ENCODE measurements at places on chromosomes 3 and 15.

DNA sequence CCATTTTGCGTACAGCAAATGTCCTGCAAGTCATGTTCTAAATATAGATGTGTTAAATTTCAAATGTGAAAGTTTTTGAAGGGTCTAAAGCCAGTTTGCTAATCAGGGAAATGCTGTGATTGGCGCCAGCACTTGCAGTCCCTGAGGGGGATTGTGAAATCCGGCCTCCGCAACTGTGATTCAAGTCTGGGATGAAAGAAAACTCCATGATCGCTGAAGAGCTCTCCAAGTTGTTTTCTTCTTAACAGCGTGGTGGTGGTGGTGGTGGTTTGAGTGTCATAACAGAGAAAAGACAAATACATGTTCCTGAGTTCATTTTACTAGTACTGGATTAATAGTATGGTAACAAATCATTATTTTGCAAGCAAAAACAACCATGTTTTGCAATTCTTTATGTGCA is 51.8 kb downstream of the MITF start:
- DNase-seq, result peak; percentile 34

DNA sequence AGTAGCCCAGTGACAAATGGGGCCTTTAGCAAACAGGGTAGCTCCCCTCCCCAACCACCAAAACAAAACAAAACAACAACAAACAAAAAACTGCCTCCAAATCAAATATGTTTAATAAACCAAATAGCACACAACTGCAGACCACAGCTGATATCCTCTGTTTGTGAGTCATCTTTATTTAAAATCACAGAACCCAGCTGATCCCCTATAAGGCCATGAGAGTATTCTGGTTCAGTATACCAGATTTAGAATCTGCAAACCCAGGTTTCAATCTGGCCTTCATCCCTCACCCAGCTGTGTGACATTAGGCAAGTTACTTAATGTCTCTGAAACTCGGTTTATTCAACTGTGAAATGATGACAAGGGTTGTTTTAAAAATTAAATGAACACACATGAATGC is 124.5 kb downstream of the SUCLG2 start:
- no peak for DNase-seq

- no peak for DNase-seq
Observed at GRCh38 chr15:60399931-60400330, 2.1 kb upstream of the ANXA2 start.

DNA sequence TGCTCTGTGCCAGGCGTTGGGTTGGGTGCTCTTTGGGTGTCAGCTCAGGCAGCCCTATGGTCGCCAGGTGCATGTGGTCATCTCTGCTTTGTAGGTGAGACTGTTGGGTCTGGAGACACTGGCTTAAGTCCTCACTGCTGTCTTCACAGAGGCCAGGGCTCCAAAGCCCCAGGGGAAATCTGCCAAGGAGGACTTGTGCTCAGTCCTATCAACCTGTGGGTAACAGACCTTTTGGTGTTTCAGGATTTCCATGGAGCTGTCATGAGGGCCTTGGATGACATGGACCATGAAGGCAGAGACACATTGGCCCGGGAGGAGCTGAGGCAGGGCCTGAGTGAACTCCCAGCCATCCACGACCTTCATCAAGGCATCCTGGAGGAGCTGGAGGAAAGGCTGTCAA is 50.1 kb upstream of the NR2C2 start:
- DNase-seq, result no peak

- DNase-seq, result peak; percentile 76
Observed at GRCh38 chr3:189773056-189773455, 141.9 kb downstream of the TP63 start.

DNA sequence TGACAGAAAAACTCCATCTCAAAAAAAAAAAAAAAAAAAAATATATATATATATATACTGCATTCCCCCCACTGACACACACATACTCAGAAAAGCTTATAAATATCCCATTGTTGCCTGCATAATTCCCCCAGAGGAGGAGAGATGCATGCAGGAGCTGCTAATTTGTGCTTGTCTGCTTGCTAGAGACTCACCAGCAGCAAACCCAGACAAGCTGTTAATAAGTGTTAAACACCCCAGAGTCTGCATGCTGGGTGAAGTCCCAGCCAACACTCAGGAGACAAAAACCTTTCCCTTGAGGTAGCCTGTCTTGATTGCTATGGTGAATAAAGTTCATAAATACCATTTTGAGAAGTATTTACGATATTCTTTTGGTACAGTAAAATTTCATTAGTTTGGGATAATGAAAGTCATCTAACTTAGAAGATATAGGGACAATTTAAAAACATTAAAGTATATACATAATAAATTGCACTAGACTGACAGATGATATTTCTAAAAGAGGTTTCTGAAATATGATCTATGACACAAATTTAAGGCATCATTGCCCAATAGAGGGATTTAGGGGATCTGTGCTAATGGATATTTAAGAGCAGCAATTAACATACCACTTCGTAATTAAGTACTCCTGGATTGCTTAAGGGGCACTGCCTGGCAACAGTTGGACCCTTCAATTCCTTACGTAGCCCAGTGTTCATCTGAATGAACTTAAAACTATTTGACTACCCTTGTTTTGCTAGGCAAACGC is 400.0 kb upstream of the C2CD4B start:
- no peak for DNase-seq

- no peak for DNase-seq
Observed at GRCh38 chr3:23798876-23799275, 6.9 kb upstream of the UBE2E1 start.

GRCh38 chr15:68993276-68993675 is 21.2 kb upstream of the NOX5 start:
- DNase-seq, result no peak

- DNase-seq, result no peak
Observed at GRCh38 chr3:177351206-177351605, 153.9 kb upstream of the TBL1XR1 start.

GRCh38 chr15:48005077-48005476 is 115.7 kb upstream of the SLC24A5 start:
- no peak for DNase-seq

GRCh38 chr3:71865727-71866126 is 80.8 kb upstream of the PROK2 start:
- DNase-seq, result no peak

- DNase-seq, result no peak
Observed at GRCh38 chr3:12132881-12133280, 25.8 kb downstream of the TIMP4 start.

DNA sequence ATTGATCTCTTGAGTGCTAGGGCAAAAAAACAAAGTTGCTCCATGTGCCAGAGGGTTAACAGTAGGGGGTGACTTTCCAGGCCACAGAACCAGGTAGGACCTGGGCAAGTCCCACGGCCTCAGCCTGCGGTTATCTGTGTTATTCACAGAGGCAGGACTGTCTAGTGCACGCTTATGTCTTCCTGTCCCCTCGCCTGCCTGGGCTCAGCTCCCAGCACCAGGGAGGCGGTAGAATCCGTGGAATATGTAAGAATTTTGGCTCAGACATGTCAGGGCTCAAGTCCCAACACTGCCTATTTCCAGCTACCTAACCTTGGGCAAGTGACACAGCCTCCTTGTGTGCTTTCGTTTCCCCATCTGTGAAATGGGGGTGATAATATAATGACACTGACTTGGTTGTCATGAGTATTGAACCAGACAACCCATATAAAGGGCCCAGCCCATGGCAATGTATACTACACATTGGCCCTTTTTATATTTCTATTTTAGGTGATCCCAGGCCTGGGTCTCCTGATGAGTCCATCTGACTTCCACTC is 44.3 kb upstream of the FLNB start:
- DNase-seq, result no peak

DNA sequence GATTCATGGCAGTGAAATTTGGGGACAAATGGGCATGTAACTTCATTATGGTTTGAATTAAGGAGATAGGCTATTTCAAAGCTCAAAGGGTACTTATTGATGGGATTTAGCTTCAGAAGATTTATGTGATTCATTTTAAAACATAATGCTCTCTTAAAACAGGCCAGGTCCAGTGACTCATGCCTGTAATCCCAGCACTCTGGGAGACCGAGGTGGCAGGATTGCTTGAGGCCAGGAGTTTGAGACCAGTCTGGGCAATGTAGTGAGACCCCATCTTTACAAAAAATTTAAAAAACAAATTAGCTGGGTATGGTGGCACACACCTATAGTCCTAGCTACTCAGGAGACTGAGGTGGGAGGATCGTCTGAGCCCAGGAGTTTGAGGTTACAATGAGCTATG is 11.5 kb downstream of the THAP10 start:
- no peak for DNase-seq

DNA sequence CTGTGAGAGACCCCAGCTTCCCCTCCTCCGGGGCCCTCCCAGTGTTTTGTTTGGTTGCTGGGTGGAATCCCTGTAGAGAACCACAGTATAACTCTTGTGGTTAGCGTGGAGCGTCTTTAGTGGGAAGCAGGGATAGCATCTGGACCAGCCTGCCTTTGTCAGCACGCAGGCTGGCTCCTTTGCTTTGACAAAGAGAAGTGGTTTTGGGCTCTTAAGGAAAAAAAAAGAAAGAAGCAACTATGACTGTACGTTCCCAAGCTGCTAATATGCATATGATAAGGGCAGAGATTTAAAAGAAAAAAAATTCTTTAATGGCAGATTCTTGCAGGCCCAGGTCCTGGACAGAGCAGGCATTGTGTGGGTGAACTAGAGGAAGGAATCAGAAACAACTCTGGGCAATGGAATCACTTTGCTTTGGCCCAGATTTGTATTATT is 340.8 kb upstream of the CTDSPL start:
- DNase-seq, result no peak

DNA sequence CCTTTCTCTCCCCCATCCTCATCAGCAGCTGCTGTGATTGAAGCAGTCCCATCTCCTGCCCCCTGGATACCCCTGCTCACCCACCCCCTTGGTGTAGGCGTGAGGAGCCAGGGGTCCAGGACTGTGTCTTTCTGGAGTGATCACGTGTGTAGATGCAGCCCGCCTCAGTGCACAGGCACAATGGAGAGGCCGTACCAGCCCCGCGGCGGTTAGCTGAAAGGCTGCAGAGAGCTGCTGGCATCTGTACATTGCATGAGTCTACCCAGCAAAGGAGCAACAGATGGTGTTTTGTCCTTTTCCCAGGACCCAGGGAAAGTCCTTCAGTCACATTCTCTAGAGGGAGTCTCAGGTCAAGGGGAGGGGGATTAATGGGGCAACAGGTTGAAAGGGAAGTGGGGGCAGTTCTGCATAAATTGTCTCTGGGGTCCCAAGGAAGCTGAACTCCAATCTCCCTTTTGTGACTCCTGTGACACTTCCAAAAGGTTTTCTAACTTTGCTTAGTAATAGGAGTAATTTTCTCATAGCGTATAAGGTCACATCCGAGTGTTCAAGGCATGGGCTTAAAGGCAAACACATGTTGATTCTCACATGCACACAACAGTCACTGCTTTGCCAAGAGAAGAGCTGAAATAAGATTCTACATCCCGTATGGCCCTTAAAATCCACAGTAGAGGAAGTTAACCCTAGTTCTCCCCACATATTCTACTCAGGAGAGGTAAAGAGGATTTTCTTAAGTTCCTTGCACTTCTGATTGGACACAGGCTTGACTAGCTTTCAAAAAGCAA is 7.1 kb downstream of the CSPG5 start:
- no peak for DNase-seq

- DNase-seq, result no peak
Observed at GRCh38 chr3:13209634-13209997, 136.4 kb upstream of the IQSEC1 start.

DNA sequence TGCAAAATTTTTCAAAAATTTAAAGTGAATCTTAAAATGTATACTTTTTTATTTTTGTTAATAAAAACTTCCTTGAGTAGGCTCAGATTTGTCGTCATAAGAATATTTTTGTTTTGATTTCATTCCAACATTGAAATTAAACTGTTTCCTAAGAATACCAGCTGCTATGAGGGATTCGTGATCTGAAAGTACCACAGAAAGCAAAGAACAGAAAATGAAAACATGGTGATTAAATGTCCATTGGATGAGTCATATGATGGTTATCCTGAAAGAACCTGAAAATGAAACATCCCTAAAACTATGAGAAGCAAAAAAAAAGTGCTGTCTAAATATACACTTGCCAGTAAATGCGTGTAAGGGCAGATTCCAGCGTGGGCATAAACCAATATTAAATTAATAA is 143.8 kb downstream of the GMNC start:
- peak; percentile 57 for DNase-seq

GRCh38 chr3:59540241-59540640 is 490.4 kb upstream of the CFAP20DC start:
- DNase-seq, result no peak

- DNase-seq, result no peak
Observed at GRCh38 chr15:44595656-44596510, 58.9 kb downstream of the EIF3J start.

DNA sequence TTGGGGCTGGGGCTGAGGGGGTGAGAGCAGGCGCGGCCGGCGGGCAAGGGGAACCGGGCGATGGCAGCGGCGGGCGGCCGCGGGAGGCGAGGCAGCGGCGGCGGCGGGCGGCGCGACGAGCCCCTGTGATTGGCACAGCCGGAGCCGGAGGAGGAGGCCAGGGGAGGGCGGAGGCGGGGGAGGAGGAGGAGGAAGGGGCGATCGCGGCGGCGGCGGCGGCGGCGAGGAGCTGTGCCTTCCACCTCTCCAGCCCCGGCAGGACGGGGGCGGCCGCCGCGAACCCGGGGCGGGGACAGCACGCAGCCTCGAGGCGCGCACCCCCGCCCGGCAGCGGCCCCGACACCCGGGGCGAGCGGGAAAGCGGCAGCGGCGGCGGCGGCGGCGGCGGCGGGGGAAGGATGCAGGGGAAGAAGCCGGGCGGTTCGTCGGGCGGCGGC is at the start of gene SLCO3A1:
Gene SLCO3A1, plus strand, starts transcription at position 198 of the 437 bp plus-strand sequence.
- no peak for DNase-seq

- no peak for DNase-seq
Observed at GRCh38 chr3:142965581-142965980, 2.1 kb upstream of the PAQR9 start.

DNA sequence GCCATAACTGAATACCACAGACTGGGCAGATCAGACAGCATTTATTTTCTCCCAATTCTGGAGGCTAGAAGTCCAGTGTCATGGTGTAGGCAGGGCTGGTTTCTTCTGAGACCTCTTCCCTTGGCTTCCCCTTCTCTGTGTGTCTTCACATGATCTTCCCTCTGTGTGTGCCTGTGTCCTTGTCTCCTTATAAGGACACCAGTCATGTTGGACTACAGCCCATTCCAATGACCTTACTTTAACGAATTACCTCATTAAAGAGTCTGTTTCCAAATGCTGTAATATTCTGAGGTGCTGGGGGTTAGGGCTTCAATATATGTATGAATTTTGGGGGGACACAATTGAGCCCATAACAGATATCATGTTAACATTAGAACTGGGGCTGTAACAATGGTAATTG is 13.3 kb upstream of the RARRES1 start:
- no peak for DNase-seq

GRCh38 chr15:40105517-40106202 is 3.0 kb downstream of the BMF start:
- DNase-seq, result no peak

- DNase-seq, result no peak
Observed at GRCh38 chr3:115671761-115672455, 48.6 kb downstream of the GAP43 start.

GRCh38 chr3:119733812-119734211 is 31.0 kb downstream of the CFAP91 start:
- DNase-seq, result no peak

GRCh38 chr3:3798631-3799113 is 559 bp upstream of the LRRN1 start:
- no peak for DNase-seq

- no peak for DNase-seq
Observed at GRCh38 chr3:104825116-104825515, 541.6 kb upstream of the ALCAM start.

Measured in GM04503 (cell line).